Lung microvascular endothelial cell (primary cell): ENCODE measurements at places on chromosomes 7 and 10. TPM values are rescaled to one million over a fixed set of nuclear protein-coding genes. Genes with fewer than 3 reads are reported as not detected.

The RASA4B gene
- total RNA-seq = 1.4 and 1.7 TPM in 2 replicates

The BEND7 gene
- total RNA-seq = 5.0 and 7.1 TPM in 2 replicates

The MSS51 gene
- 0.22 and 0.60 TPM in 2 replicates for total RNA-seq

The MMP21 gene
- 0.22 and 3.2 TPM in 2 replicates for total RNA-seq

The PALD1 gene
- 112 and 120 TPM in 2 replicates for total RNA-seq

The ADAM8 gene
- 0.22 and 0.40 TPM in 2 replicates for total RNA-seq

The CFAP46 gene
- total RNA-seq = 0.20 and 0.44 TPM in 2 replicates

The LEP gene
- not detected in 2 replicates for total RNA-seq

The BBS9 gene
- total RNA-seq = 10.0 and 13.7 TPM in 2 replicates

The SPDYE5 gene
- total RNA-seq = not detected in 2 replicates

The PDE1C gene
- total RNA-seq = under 0.01 and 0.22 TPM in 2 replicates

- no peak for DNase-seq
These were observed 39.5 kb upstream of the SLF2 start for GRCh38 chr10:100873146-100873826.

GRCh38 chr10:43888586-43888985 lies 239.9 kb upstream of the ZNF32 start:
- peak; percentile 51 for DNase-seq

- peak; percentile 39 for DNase-seq
These were observed 48.4 kb upstream of the GNA12 start for GRCh38 chr7:2892549-2892948.

GRCh38 chr7:8480527-8480926 lies 47.1 kb downstream of the NXPH1 start:
- DNase-seq = no peak

DNA sequence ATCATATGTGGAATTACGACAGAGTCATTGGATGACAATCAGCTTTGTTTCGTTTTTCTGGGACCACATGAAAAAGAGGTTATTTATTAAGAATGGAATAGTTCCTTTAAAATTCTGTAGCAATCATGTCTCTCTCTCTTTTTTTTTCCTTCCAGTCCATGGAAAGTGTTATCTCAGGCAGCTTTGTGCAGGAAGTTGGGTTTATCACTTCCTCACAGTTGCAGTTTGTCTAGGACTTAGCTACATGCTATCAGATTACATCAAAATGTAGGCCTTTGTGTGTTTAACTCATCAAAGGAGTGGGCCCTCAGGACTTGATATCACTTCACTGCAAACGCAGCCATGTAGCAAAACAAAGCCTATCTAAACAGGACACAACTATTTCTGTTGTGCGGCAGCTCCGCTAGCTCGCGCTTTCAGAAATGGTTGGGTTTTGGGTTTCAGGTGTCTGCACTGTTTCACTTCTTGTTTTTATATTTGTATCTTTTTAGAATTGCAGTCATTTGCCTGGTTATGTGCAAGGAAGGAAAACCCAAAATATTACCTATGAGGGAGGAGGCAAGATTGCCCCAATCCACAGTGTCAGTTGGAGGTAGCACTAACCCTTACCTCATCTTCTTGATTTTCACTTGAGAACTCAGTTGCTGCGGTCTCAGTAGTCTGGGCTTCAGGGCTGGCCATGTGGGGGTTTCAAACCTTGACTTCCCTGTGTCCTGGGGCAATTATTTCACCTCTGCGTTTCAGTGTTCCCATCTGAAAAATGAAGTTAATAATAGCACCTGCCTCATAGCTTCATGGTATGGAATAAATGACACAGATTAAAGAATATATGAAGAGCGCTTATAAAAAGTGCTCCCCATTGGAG lies 66.7 kb downstream of the HHEX start:
- DNase-seq = peak; percentile 94

- no peak for DNase-seq
These were observed 46.0 kb downstream of the PRKAR2B start for GRCh38 chr7:107090457-107090856.

DNA sequence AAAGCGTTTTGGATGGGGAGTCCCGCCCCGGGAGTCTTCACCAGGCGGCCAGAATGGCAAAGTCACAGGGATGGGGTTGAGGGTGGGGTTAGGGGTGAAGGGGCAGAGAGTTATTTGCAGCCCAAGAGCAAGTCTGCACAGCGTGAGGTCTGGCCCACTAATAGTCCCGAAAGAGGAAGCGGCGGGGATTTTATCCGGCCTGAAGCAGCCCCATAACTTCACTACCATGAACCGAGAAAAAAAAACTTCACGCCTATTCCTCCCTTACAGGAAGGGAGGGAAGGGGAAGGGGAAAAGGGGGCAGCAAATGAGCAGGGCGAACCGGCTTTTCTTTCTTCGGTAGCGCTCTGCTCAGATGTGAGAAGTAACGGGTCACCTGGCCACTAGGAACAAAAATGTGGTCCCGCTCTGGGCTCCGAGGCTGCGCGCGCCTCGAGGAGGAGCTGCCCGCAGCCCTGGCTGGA lies 712 bp downstream of the ITPRIP start:
- peak; percentile 63 for DNase-seq

- no peak for DNase-seq
These were observed 230.5 kb upstream of the MBL2 start for GRCh38 chr10:53003094-53003493.

DNA sequence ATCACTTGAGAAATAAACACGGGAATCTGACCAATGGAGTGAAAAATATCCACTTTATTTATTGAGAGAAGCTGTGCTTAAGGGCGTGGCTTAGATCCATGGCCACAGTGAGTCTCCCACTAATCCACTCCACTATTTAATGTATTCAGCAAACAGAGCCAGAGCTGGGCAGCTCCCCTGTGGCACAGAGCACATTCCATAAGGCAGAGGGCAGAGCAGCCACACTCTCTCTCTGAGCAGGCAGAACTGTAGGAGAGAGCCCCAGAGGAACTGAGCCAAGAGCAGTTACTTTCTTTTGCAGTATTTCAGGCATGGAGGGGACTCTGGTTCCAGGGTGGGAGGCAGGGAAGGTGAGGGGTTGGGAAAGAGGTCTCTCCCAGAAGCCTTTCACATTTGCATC lies 106.0 kb downstream of the GALNT17 start:
- no peak for DNase-seq

GRCh38 chr7:88669913-88670312 lies 89.6 kb upstream of the ZNF804B start:
- peak; percentile 24 for DNase-seq

GRCh38 chr7:134945691-134946090 lies 40.6 kb upstream of the AGBL3 start:
- DNase-seq = no peak
